T-helper 2 cell (primary cell): ENCODE measurements at places on chromosomes 7 and 10.

DNA sequence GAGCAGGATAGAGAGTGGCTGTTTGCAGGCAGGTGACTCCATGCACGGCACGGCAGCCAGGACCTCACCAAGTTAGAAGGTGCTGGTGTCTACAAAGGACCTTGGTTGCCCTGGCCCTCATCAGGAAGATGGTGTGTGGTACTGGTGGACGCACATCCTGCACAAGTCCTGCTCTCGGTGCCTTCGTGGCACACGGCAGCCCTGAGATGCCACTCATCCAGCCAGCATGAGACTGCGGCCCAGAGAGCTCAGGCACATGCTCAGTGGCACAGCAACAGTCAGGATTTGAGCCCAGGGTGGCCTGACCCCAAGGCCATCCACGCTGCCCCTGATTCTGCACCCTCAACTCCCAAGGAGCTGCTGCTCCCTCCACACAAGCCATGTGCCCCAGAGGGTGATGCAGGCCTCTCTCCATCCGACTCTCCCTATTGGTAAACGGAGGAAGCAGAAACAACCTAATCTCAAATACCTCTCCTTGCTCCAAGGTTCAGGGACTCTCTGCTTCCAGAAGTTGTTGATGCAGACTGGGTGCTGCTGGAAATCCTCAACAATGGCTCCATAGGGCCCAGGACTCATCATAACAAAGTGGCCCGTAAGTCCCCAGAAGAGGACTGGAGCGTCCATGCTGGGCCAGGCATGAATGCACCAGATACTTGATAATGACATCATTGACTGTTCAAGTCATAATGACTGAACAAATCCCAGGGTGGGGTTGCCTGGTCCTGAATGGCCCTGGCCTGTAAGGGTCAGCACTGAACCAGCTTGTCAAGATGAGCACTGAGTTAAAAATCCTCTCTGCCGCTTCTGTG, 93.6 kb downstream of the ARHGAP22 start:
- no peak for DNase-seq

DNA sequence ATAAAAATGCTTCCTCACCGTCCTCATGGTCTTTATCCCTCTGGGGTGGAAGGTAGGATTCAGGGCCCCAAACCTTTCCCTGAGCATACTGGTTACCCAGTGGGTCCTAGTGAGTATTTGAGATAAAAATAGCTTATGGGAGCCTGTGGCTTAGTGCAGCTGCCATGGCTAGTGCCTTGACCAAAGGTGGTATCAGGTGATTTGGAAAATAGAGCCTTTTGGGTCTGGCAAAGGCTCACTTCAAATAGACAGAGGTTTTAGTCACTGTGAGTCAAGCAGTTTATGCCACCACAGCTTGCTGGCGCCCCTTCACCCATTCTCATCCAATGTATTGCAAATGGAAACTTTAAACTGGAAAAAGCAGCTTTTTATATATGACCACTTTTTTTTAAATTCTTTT, 30.4 kb downstream of the PLAU start:
- no peak for DNase-seq

GRCh38 chr10:60611291-60611747, 167.0 kb upstream of the CDK1 start:
- no peak for DNase-seq

GRCh38 chr7:121313793-121314676, 14.8 kb upstream of the WNT16 start:
- no peak for DNase-seq

- no peak for DNase-seq
Observed at GRCh38 chr7:47556511-47557180, 25.3 kb downstream of the TNS3 start.

GRCh38 chr10:8306685-8307364, 252.3 kb downstream of the GATA3 start:
- no peak for DNase-seq

GRCh38 chr7:73999664-74000435, 28.1 kb upstream of the ELN start:
- no peak for DNase-seq

GRCh38 chr7:4018601-4019316, 663.3 kb upstream of the FOXK1 start:
- no peak for DNase-seq

GRCh38 chr7:143499743-143500348, 22.2 kb downstream of the TAS2R41 start:
- DNase-seq: no peak

- no peak for DNase-seq
Observed at GRCh38 chr10:131930150-131930549, 29.3 kb downstream of the PPP2R2D start.

GRCh38 chr7:17444673-17445072, 146.2 kb downstream of the AHR start:
- DNase-seq: no peak

- DNase-seq: no peak
Observed at GRCh38 chr7:134350709-134351108, 34.0 kb upstream of the SLC35B4 start.

DNA sequence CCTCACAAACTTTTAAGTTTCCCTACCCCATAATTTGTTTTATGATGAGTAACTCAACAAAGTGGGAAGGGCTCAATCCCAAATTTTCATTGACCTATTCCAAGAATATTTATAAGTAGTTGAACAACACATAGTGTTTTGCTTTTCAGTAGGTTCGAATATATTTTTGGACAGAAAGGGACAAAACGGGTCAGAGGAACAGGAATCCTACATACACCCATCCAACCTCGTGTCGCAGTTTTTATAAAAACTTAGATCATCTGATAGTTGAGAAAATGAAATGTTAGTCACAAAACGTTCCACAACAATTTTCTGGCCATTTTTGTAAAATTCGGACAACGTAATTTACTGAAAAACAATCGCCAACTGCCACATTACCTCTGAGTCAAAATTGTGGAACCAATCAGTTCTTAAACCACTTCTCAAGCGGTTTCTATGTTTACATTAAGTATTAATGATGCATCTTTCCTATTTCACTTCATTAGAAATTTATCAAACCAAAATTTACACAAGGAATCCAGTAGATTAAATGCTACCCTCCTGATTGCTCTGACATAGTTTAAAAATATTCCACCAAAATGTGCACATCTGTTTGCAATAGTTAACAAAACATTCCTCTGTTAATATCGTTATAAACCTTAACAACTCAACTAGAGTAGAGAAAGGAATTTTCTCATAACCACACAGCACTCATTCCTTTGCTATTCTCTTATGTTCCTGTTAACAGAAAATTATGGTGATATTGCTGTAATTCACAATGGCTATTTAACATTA, 6.3 kb downstream of the WNT16 start:
- DNase-seq: no peak

DNA sequence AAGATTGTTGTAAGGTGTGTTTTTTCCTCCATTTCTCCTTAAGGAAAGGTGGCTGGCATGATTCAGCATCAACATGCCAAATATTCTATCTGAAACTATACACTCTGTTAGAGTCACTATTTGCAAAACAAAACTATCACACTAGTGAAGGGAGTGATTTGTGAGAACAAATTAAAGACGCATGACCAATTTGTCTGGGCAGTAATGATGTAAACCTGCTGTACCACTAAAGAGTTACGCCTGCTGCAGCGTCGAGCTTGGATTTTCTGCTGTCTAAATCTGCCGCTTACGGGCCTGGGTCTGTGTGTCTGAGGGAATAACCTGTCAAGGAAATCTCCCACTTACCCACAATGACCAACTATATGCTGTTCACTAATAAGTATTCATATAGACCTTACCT, 648.3 kb downstream of the PARD3 start:
- no peak for DNase-seq

DNA sequence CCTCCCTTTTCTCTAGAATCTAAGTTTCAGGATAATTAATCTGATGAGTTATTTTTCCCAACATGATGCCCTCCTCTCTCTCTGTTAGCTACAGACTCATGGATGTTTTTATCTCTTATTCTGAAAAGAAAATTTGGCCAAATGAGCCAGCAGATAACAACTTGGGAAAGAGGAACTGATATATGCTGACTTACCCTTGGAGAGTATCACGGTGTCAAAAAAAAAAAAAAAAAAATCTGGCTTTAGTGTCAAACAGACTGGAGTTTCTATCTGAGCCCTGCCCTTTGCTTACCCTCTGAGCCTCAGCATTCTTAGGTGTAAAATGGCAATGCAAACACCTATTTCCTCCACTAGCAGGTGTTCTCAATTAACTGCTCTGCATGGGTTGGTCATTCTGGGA, 190.4 kb downstream of the AHR start:
- no peak for DNase-seq

DNA sequence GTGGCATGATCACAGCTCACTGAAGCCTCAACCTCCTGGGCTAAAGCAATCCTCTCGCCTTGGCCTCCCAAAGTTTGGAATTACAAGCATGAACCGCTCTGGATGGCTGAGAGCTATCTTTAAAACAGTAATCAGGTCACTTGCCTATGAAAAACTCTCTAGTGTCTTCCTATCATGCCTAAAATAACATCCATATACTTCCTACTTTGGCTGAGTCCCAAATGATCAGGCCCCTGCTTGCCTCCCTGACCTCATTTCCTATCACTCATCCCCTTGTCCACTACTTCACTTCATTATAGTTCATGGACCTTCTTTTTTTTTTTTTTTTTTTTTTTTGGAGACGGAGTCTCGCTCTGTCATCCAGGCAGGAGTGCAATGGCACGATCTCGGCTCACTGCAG, 28.0 kb downstream of the SEPTIN7 start:
- DNase-seq: no peak

DNA sequence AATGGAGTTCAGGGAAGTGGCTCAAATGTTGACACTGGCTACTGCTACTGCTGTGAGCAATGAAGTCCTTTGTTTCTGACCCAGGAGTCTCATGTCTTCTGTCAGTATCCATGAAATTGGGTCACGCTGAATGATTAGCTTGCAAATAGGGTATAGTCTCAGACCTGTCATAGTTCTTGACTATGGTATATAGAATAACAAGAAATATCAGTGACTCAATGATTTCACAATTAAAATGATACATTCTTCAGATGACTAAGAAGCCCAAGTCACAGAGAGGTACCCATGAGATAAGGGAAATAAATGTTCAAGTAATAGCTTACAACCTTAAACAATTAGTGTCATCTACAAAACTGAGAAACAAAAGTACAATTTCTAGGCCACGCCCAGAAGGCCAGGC, 89.3 kb downstream of the LYZL2 start:
- no peak for DNase-seq

GRCh38 chr10:50420196-50420595, 168.9 kb upstream of the ASAH2 start:
- DNase-seq: no peak

DNA sequence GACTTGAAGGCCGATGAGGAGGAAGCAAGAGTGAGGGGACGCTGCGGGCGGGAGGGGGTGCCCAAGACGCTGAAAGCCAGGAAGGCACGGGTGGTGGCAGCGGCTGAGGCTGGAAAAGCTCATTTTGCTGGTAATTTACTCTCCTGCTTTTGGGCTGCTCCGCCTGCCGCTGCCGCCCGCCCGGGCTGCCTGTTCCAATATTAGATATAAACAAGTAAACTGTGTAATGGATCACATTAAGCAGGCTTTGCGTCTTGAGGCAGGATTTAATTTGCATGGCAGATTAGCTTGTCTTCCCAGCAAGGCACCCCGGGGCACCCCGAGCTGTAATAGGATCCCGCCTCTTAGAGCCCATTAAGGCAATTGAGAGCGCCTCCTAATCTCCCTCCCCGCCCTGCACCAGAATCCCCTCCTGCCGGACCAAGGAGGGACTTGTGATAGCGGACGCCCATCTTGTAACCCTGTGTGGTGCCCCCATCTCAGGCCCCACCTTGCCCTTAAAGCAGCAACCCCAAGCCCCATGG, 46.1 kb upstream of the SLF2 start:
- no peak for DNase-seq

- no peak for DNase-seq
Observed at GRCh38 chr7:31688372-31688771, 1.4 kb downstream of the PPP1R17 start.

- DNase-seq: no peak
Observed at GRCh38 chr7:85602196-85602595, 415.3 kb upstream of the SEMA3D start.

DNA sequence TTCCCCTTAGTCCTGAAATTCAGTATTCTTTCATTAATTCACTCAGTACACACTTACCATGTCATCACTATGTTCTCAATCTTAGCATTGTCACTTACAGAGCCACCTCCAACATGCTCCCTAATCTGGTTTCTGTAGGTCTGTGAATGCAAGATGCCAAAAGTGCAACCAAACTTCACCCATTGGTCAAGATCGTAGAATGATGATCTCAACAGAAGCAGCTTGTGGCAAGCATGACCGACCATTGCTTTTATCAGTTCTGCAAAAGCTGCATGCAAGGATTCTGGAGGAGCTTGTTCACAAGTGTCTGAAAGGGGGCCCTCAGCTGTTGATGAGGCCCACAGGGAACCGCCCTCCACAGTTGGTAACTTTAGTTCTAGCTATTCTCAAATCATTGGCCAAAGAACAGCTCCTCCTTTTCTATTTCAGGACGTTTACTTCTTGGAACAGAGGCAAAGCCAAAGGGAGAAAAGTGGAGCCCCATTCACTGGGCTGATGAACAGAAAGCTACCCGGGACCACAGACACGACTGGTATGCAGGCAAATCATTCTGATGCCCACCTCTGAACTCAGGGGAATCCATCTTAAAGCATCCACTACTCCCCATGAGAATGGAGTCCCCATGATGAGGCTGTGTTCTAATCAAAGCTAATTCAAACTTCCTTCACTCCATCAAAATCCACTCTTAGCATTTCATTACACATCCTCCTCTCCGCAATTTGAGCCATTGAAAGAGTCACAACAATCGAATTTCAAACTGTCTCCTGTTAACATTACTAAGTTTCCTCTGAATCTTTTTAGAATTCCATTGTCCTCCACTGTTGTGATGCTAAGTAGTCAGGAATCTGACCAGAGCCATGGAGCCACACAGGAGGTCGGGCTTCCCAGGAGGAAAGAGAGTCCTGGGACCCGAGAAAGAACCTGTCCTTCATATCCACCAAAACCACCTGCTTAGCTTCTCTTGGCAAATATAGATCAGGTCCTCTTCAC, 13.9 kb downstream of the GRB10 start:
- DNase-seq: no peak

DNA sequence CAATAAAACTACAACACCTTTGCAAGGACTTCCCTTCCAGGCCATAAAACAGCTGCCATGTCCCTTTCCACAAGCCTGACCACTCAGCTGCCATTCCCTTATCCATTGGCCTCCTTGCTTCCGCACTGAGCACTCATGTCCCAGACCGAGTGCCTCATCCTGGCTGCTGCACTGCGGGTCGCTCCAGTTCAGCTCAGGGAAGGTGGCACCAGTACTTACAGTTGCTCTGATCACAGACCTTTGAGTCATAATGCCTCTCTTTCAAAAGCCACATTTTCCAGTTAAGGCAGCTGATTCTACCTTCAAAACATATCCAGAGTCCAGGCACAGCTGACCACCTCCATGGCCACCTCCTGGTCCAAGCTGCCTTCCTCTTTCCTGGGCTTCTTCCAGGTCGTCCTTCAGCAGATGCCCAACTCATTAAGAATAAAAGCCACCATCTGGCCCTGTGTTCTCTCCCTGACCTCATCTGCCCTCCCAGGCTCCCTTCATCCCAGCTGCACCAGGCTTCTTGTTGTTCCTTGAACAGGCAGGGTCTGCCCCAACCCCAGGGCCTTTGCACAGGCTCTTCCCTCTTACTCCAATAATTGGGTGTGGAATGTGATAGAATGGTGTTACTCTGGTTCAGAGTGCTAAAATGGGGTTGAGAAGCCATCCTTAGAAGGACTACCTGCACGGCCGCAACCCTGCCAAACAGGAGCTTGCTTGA, 64.5 kb downstream of the RAMP3 start:
- no peak for DNase-seq

- no peak for DNase-seq
Observed at GRCh38 chr10:117544711-117545140, 2.2 kb downstream of the EMX2 start.
